Upper lobe of right lung (tissue), 1 donor: ENCODE measurements at places on chromosomes 2 and 18.

GRCh38 chr2:40130251-40130994 is 321.5 kb downstream of the SLC8A1 start:
- no peak overlapping the region for H3K27ac ChIP-seq
- H3K4me3 ChIP-seq, result no peak overlapping the region
- H3K4me1 ChIP-seq, result peaks cover 4% of the 10 kb centered on the region
- DNase-seq, result no peak

GRCh38 chr2:196783431-196784094 is 15.9 kb downstream of the GTF3C3 start:
- no peak for DNase-seq
- H3K27me3 ChIP-seq, result no peaks in the 10 kb centered on the region
- no peak overlapping the region for H3K4me3 ChIP-seq

GRCh38 chr2:54915101-54915500 is 135.2 kb downstream of the RTN4 start:
- no peaks in the 10 kb centered on the region for H3K27me3 ChIP-seq
- no peak overlapping the region for H3K27ac ChIP-seq
- H3K36me3 ChIP-seq, result no peaks in the 10 kb centered on the region
- DNase-seq, result no peak
- H3K4me1 ChIP-seq, result no peaks in the 10 kb centered on the region

- no peaks in the 10 kb centered on the region for H3K4me1 ChIP-seq
- no peak for DNase-seq
- no peaks in the 10 kb centered on the region for H3K36me3 ChIP-seq
- H3K4me3 ChIP-seq, result no peak overlapping the region
- no peak overlapping the region for H3K27ac ChIP-seq
Measured at GRCh38 chr2:226707499-226707898, 92.1 kb downstream of the IRS1 start.

GRCh38 chr18:62585274-62586150 is 62.7 kb downstream of the ZCCHC2 start:
- peaks cover 10% of the 10 kb centered on the region for H3K4me1 ChIP-seq
- no peaks in the 10 kb centered on the region for H3K36me3 ChIP-seq
- H3K4me3 ChIP-seq, result no peak overlapping the region
- no peak overlapping the region for H3K27ac ChIP-seq
- no peak for DNase-seq
